ENCODE measurements at places on chromosomes 11 and 22.

- DNase-seq: no peak
Measured at GRCh38 chr11:66720223-66720898, 8.7 kb downstream of the SPTBN2 start.

DNA sequence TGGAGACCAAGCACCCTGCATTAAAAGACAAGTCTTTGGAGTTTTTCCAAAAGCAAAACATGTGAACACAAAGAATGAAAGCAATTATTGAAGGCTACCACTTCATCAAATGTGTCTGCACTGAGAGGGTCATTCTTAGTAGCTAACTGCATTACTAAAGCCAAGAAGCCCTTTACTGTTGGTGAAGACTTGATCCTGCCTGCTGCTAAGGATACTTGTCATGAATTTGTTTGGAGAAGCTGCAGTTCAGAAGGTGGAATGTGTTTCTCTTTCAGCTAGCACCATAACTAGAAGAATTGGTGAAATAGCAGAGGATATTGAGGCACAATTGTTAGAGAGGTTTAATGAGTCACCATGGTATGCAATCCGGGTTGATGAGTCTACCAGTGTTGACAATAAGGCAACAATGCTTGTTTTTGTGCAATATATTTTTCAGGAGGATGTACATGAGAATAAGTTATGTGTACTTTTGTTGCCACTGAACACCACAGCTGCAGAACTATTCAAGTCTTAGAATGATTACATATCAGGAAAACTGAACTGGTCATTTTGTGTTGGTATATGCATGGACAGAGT, 457.3 kb upstream of the ISX start:
- DNase-seq: no peak

DNA sequence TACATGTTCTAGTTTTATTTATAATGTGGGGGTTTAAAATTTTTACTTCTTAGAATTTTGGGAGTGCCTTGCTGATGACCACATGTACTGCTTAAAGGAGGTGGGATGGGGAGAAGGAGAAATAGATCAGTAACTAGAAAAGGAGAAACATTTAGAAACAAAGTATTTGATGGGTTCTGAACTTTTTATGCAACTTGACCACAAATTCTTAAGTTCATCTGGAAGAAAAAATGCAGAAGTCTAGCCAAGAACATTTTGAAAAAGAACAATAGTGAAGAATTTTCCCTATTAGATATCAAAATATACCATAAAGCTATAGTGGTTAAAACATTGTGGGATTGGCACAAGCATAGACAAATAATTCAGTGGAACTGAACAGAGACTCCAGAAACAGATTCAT, 73.3 kb upstream of the AMPD3 start:
- no peak for DNase-seq

DNA sequence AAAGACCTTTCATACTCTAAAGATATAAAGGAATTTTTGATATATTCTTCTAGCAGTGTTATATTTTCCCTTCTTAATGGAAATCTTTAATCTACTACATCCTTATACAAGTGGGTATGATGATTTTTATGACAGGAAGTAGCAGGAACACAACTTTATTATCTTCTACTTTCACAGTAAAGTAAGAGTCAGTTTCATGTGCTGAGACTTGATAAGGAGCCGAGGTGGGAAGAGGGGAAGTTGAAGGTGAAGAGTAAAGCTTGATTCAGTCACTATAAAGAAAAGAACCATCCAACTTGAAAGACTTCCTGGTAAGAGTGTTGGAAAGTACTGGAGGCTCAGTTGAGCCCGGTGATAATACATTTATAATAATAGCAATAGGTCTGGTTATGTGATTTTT, 82.1 kb upstream of the PTH start:
- no peak for DNase-seq

GRCh38 chr11:61757213-61757862, 4.9 kb downstream of the MYRF start:
- no peak for DNase-seq

DNA sequence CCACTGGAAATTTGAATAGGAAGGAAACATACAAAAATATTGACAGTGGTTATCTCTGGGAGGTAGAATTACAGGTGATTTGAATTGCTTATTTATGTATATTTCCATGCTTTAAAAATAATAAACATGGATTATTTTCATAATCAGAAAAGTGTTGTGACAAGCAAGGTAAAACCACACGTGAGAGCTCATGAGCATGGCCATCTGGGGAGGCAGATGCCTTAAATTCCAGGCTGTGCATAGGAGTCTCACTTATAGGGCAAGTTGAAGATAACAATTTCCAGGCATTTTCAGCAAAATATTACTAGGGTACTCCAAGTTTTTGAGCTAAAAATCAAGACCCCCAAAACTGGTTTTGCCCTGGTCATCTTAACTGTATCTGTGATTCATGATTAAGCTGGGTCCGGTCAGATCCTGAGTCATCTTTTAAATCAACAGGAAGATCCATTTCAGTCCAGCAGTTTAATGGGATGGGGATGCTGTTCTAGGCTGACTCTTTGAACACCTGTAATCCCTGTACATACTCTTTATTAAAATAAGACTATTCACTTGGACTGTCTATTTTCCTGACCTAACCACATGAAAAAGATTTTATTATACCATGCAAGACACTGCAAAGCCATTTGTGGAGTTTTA, 115.8 kb upstream of the NARS2 start:
- no peak for DNase-seq

GRCh38 chr11:113019711-113020110, 58.5 kb downstream of the NCAM1 start:
- no peak for DNase-seq

GRCh38 chr11:2314525-2315394, 12.9 kb downstream of the TSPAN32 start:
- no peak for DNase-seq
